ENCODE measurements at places on chromosomes 1 and 21. TPM values are rescaled to one million over a fixed set of nuclear protein-coding genes. Genes with fewer than 3 reads are reported as not detected.

DNA sequence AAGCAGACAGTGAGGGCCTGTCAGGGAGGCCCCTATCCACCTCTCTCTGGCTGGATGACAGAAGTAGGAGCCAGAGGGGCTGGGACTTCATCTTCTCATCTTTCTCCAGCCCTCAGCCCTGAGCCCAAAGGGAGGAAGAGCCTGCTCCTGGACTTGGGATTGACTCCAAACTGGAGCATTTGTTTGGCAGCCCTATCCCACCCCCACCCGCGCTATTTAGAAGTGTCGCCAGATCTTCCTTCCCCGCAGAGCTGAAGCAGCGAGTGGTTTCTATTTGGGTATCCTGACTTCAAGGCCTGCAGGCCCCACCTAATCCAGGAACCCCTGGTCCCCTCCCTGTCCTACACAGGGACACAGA lies 9.6 kb downstream of the NES start:
- DNase-seq, result no peak

DNA sequence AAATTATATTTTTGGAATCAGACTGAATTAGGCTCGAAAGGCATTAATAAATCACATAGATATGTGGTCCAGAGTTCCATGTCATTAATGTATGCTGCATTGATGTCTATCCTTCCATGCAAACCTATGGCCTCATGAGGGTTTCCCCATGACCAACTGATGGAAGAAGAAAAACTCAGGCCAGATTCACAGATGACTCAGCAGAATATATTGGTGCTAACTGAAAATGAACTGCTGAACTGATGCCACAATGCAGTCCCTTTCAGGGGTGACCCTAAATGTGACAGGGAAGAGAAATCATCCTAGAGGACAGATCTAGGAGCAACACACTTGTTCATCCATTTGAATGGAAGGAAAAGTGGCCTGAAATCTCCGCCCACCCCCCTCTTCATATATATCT lies 110.5 kb upstream of the KCND3 start:
- no peak for DNase-seq

DNA sequence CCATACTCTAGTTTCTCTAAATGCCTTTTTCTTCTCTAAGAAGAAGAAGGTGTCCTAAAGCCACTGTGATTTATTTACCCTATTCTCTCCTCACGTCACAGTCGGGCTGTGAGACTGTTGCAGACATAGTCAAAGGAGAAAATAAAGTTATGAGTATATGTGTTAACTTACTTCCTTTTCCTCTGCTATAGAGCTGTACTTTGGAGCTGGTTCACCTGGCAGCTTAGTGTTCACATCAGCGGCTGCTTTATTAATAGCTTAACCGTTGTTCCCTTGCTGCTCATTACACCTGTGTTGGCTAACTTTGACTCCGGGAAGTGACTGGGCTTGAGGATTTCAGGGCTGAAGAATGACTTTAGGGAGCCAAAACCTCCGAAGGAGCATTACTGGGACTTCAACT lies 3.6 kb downstream of the PFKFB2 start:
- no peak for DNase-seq

C1orf53 gene
- total RNA-seq, result 1.4 TPM
